Activated CD8-positive, alpha-beta memory T cell treated with anti-CD3 and anti-CD28 coated beads for 4 hours (primary cell): ENCODE measurements at places on chromosomes 1 and 21.

DNA sequence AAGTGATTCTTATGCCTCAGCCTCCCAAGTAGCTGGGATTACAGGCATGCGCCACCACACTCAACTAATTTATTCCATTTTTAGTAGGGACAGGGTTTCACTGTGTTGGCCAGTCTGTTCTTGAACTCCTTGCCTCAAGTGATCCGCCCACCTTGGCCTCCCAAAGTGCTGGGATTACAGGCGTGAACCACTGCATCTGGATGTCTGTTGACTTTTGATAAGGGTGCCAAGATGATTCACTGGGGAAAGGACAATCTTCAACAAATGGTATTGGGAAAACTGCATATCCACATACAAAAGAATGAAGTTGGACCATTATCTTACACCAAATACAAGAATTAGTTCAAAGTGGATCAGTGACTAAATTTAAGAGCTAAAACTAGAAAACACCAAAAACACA is 19.8 kb downstream of the RO60 start:
- no peak for DNase-seq

- no peak for DNase-seq
These were observed 17.4 kb downstream of the MIGA1 start for GRCh38 chr1:77796695-77797405.

- DNase-seq, result no peak
These were observed 146.6 kb downstream of the TBX15 start for GRCh38 chr1:118841521-118841920.

DNA sequence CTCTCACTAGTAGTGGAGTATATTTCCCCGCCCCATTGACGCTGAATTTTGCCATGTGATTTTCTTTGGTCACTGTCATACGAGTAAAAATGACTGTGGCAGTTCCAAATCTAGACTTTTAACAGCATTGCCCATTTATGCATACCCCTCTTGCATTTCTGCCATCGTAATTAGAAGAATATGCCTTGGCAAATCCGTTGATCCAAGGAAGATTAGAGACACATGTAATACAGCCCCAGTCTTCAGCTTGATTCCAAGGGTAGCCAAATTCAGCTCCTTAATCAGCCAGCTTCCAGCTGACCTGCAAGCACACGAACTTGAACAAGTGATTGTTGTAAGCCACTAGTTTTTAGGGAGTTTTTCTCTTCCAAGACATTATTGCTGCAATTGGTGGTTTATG is 290.3 kb upstream of the ADAMTS5 start:
- DNase-seq, result no peak

GRCh38 chr1:99603699-99604560 is 42.0 kb upstream of the PALMD start:
- DNase-seq, result no peak

DNA sequence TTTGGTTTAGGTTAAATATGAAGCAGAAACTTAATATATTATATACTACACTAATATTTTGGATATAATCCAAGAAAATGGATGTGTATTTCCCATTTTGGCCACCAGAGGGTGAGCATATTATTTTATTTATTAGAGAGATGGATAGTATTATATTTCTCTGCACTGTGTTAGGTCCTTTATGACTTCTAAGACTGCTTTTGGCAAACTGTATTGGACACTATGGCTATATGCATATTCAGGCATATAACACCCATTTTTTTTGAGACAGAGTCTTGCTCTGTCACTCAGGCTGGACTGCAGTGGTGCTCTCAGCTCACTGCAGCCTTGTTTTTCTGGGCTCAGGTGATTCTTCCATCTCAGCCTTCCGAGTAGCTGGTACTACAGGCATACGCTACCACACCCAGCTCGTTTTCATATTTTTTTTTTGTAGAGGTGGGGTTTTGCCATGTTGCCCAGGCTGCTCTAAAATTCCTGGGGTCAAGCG is 17.8 kb upstream of the PGM1 start:
- no peak for DNase-seq

DNA sequence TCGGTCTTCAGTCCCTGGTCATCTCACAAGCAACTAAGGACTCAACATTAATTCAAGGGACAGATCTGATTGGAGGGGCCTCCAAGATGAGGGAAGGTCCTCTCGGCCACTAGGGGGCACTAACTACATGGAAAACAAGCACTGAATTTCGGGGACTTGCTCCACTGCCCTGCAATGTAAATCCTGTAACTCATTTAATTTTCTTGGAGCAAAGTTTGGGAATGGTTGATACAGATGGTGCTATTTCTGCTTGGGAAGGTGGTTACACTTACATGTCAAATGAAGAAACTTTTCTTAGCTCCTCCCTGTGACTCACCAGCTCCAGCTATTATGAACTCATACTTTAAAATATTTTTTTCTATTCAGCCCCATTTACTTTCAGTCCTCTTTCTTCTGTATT is 97.4 kb upstream of the KCNJ15 start:
- DNase-seq, result peak; percentile 20

- DNase-seq, result no peak
These were observed 104.8 kb downstream of the DMRTA2 start for GRCh38 chr1:50318428-50318827.

DNA sequence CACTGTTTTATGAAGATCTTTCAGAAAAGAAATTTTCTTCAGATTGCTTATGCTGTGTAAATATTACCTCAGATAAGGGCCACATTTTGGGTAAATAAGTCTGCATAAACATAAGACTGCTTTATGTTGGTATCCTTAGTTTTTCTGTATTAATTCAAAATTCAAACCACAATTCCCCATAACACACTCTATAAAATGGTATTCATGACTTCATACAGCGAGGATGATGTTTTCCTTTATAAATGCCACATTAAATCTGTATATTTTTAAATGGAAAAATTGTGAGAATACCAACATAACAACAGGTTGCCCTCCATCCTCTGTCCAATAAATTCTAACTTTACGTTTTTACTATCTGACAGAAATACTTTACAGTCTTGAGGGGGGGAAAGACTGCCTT is 248.7 kb upstream of the CXADR start:
- DNase-seq, result no peak

- no peak for DNase-seq
These were observed 673 bp downstream of the PIK3C2B start for GRCh38 chr1:204493984-204494280.

GRCh38 chr21:43193651-43194302 is 25.0 kb downstream of the CRYAA start:
- no peak for DNase-seq

GRCh38 chr1:118960026-118960561 is 28.0 kb downstream of the TBX15 start:
- no peak for DNase-seq

DNA sequence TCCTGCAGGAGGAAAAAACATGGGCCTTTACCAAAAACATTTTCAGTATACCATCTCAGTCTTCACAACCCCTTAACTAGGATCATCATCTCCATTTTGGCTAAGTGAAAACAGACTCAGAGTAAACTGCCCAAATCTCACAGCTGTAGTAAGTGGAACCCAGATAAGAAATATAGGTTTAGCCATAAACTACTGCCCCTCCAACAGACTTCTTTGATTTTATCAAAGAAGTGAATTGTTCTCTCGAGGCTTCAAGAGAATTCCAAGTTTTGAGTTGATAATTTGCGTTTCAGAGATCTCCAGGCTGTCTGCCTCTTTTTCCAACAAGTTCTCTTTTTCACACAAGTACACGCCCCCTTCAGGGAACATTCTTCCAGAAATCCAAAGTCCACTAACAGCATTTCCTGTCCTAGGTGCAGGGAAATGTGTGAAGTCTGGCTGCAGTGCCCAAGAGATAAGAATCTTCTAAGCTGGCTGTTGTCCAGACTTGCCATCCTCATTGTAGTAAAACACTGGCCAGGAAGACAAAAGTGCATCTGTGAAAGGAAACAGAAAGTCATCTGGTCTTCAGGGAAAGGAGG is 30.8 kb downstream of the RNF19B start:
- DNase-seq, result no peak

- DNase-seq, result no peak
These were observed 70.9 kb downstream of the WDR64 start for GRCh38 chr1:241722947-241723346.

DNA sequence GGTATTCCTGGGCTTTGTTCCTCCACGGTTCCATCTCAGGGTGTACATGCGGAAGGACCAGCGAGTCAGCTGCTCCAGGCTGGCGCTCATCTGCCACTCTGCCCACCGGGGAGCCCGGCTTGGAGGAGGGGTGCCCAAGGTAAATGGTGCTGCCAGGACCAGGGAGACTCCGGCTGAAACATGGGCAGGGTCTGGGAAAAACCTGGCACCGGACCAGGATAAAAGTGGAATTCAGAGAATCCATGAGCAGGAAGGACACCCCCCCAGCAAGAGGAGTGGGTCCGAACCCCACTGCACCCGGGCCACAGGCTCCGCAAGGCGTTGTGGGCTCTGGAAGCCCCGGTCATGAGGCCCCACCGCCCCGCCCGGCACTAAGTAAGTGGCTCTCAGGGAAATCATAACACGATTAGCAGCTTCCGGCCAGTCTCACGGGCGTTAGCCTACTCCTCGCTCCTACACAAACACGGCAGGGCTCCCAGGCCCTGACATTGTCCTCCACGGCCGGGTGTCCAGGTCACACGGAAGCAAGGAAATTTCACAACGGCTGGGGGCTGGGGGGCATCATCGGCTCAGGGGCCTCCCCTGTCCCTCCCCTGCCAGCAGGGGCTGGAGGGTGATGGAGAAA is 21.1 kb downstream of the MEGF6 start:
- DNase-seq, result no peak

- DNase-seq, result no peak
These were observed 67.0 kb downstream of the CACHD1 start for GRCh38 chr1:64536836-64537490.

DNA sequence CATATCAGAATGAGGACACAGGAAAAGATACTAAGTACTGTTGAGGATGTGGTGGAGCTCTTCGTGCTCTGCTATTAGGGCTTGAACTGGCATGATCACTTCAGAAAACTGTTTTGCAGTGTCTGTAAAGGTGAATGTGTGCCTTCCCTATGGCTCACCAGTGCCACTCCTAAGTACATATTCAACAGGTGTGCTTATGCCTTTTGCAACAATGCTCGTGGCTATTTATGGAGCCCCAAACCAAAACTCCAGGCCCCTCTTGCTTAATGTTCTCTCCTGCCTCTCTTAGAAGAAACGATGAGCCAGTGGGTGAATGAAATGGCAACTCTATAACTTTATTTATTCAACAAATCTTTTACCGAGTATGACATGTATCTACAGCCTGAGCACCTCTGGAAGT is 70.2 kb downstream of the TAS1R2 start:
- DNase-seq, result no peak

GRCh38 chr1:15951341-15952153 is 24.4 kb downstream of the ZBTB17 start:
- DNase-seq, result peak; percentile 39

- DNase-seq, result no peak
These were observed 55.0 kb upstream of the SERBP1 start for GRCh38 chr1:67485046-67485811.

GRCh38 chr1:81594206-81594605 is 206.5 kb upstream of the ADGRL2 start:
- DNase-seq, result no peak

- no peak for DNase-seq
These were observed 112.2 kb downstream of the NR5A2 start for GRCh38 chr1:200139661-200140250.

GRCh38 chr1:242140836-242141235 is 141.9 kb upstream of the MAP1LC3C start:
- no peak for DNase-seq

DNA sequence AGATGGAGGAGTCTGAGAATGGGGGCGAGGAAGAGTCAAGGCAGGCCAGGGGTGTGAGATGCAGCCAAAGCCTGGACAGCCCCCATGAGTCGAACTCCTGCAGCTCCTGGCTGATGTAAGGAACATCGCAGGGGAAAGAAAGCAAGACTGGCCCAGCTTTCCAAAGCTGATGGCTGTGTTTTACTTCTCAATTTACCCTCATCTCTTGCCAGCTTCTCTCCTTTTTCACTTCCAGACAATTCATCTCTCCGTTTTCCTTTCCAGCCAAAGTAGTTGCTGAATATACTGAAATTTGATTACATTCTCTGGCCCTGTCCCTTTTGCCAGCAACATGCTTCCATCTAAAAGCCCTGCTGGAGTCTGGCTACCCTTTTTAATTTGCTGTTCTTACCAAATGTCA is 40.0 kb upstream of the UBE2U start:
- no peak for DNase-seq

DNA sequence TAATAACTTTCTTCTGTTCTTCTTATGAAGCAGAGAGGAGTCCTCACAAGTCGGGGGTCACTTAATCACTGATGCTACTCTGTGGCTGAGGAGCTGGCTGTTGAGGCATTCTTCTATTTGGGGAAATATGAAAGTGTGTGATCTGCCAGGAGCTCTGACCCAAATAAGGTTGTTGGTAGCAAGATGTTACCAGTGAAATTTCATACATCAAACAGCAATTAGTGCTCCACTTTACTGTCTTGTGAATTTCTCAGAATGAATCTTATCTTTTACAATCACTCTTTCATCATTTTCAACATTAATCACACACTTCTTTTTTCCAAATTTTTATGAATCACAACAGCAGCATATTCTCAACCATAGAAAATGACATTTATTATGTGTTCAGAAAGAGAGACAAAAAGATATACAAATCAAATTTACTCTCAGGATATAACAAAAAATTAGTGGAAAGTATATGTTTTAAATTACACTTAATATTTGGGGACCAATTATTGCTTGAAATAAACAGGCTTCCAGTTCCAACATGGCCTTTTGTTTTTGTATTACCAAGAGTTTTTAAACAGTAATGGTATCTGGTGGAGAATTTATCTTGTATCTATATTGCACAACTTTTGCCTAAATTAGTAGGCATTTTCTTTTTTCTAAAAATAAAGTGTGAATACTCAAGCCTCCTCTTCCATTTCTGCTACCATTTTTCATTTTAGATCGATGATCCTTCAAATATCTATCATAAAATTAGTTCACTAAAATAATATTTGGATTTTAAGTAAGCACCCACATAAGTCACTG is 9.6 kb downstream of the PTGER3 start:
- DNase-seq, result no peak

- DNase-seq, result no peak
These were observed 24.2 kb downstream of the MAN1C1 start for GRCh38 chr1:25640646-25641328.

DNA sequence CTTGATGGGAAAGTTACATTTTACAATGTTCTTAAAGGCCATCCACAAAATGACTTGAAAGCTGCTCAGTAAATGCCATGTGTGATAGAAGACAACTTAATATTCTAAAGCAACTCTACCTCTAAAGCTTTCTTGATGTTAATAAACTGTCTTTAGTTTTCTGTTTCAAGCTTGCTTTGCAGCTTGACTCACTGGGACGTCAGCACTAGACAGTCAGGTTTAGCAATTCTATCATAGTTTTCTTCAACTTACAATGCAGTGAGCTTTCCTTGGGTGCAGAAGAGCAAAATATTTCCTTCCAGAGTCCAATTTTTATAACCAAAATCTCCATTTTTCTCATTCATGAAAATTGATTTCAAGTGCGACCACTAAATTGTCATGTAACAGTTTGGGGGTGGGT is 273.1 kb downstream of the NTNG1 start:
- no peak for DNase-seq
